ENCODE measurements at places on chromosomes 1 and 21.

GRCh38 chr1:9700340-9700739, 48.8 kb downstream of the PIK3CD start:
- DNase-seq = no peak

GRCh38 chr1:45804669-45804969, 1.2 kb downstream of the MAST2 start:
- DNase-seq = no peak

DNA sequence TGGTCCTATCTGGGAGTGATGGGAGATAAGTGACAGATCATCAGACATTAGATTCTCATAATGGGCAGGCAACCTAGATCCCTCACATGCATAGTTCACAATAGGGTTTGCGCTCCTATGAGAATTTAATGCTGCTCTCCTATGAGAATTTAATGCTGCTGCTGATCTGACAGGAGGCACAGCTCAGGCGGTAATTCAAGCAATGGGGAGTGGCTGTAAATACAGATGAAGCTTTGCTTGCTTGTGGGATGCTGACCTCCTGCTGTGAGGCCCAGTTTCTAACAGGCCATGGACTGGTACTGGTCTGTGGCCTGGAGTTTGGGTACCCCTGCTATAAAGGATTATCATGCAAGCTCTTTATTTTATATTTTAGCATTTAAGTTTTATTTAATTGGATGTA, 72.0 kb downstream of the ZMYM4 start:
- no peak for DNase-seq

DNA sequence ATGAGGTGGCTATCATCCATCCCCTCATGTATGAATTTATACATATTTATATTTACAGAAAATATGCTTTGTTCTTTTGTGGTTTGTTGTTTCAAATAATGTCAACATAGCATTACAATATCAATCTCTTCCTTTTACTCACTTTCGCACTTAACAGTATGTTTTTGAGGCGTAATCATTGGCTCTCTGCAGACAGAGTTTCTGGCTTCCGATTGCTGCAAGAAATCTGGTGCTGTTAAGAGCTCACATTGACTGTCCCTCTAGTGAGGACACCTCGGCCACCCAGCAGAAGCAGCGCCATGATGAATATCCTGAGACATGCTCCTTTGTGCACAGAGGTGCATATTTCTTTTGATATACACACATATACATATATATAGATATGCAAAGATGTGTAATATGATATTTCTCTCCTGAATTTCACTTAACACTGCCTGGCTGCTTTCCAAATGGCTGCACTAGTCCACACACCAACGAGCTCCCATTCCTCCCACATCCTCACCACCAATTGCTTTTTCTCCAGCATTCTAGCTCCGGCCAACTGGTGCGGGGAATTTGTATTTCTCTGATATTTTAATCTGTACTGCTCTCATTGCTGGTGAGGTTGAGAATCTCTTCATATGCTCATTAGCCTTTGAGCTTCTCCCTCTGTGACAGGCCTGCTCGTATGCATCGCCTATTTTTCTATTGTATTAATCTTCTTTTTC, 248.4 kb downstream of the SIPA1L2 start:
- DNase-seq = no peak

GRCh38 chr1:21272540-21272939, 17.7 kb downstream of the ECE1 start:
- no peak for DNase-seq

- DNase-seq = no peak
Observed at GRCh38 chr1:15616373-15617172, 685 bp upstream of the DDI2 start.

DNA sequence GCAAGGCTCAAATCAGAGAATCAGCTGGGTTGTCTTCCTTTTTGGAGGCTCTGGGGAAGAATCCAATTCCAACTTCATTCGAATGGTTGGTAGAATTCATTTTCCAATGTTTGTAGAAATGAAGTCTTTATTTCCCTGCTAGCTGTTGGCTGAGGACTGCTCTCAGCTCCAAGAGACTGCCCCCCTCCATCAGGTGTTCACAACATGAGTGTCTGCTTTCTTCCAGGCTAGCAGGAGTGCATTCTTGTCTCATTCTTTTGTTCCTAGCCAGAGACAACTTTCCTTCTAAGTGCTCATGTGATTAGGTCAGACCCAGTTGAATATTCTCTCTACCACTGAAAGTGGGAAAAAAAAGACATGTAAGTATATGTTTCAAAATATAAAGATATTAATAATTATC, 95.2 kb downstream of the HLX start:
- no peak for DNase-seq

- peak; percentile 51 for DNase-seq
Observed at GRCh38 chr21:39385299-39386145, 36.6 kb upstream of the HMGN1 start.

DNA sequence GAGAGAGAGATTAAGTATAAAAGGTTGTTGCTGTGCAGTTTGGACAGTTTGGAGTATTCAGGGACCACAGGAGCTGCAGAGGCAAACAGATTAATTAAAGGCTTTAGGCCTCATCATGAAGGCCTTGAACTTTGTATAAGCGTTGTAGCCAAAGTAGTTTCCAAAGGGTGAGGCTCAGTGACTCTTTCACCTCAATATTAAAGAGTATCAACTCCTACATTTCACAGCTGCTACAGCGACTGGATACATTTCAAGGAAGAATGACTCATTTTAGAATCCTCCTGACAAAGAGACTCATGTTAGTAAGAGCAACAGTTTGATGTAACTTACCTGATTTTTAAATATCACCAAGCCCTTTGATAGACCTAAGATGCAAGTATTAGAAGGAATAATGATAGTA, 355.5 kb downstream of the HLX start:
- DNase-seq = no peak

- DNase-seq = peak; percentile 76
Observed at GRCh38 chr1:17419626-17420328, 19.7 kb downstream of the RCC2 start.

DNA sequence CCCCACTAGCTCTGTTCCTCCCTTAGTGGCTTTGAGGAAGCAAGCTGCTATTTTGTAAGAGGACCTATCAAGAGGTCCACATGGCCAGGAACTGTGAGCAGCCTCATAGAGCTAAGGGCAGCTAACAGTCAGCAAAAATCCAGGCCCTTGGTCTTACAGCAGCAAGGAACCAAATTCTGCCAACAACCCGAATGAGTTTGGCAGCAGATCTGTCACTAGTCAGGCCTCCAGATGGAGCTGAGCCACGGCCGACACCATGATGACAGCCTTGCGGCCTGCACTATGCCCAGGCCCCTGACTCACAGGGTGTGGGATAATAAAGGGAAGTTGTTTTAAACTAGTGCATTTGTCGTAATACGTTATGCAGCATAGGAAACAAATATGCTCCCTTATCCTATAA, 28.0 kb upstream of the H3-3A start:
- no peak for DNase-seq

DNA sequence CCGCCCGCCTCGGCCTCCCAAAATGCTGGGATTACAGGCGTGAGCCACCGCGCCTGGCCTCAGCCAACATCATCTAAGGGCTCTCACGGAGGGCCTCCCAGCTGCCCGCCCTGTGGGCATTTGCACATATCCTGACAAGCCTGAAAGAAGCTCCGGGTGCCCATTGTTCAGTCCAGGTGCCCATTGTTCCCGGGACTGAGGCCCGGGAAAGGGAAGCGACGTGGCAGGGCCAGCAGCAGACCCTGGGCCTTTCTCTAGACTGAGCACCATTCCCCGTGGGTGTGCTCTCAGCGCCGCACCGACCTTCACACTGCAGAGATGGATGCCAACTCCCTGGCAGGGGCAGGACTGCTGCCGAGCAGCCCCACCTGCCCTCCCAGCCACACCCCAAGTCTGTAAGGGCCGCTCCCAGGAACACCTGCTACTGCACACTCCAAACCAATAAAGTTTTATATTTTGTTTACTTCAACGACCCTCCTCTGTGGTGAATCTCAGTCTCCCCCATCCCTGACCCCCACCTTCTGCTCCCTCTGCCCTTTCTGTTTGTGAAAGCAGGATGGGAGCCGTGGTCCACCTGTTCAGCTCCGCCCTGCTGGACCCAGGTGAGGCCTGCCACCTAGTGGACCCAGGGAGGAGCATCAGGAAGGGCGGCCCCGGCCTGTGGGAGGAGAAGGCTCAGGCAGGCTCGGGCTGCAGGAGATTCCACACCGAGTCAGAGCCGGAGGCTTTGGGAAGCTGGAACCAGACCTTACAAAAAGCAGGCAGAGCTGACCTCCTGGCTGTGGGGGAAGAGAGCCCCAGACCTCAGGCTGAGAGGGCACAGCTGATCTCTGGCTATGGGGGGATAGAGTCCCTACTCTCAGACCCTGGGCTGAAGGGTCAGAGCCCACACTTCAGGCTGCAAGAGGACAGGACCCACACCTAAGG, 1.1 kb upstream of the TMEM82 start:
- DNase-seq = peak; percentile 81

DNA sequence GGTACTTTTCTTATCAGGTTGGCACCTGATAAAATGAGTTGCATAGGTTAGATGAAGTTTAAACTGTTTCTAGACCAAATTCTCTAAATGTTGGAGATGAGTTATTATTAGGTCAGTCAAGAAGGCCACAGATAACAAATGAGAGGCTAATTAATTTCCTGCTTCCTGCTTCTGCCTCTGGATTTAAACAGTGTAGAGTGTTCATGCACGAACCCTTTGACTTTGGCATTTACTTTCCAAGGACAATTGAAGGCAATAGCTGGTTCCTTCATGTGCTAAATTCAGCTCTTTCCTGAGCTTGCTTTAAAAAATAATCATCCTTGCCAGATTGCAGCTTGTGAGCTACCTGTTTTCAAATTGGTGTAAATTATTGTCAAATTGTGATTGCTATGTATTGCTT, 80.6 kb downstream of the RASAL2 start:
- no peak for DNase-seq

DNA sequence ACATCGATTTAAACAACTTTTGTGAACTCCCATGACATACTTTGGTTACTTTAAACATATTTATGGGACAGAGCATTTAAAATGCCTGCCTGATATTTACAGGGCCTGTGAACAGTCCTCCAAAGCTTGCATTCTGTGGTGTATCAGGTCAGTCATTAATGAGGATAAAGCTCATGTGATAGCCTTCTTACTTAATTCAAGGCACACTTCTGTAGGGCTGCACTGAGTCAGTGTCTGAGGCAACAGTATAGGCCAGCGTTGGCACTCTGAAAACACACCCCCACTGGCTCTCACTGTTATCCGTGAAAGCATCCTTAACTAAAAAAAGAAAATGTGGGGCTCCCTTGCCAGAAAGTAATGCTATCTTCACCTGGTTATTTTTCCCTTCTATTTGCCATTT, 200.0 kb downstream of the NFIA start:
- no peak for DNase-seq

- DNase-seq = no peak
Observed at GRCh38 chr1:70528590-70529333, 117.7 kb downstream of the CTH start.

GRCh38 chr1:28796352-28797211, 15.4 kb upstream of the OPRD1 start:
- no peak for DNase-seq

GRCh38 chr1:2413495-2414296, 1.3 kb upstream of the PEX10 start:
- no peak for DNase-seq

GRCh38 chr21:23543333-23543732, 2063.9 kb downstream of the MRPL39 start:
- no peak for DNase-seq

DNA sequence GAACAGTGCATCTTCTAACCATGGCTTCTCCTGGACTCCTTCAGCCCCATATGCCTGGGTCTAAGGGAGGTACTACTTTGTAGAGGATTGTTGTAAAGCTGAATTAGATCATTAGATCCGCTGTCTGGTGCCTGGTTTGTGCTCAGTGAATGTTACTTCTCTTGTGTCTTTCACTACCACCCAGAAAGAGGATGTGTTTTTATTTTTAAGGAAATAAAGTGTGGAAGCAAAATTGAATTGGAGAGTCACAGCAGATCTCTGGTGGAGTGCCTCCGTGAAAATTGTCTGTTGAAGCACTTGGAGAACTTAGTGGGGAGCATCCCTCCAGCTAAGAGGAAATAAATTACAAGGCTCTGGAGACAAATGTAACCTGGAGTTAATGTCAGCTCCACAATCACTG, 101.8 kb upstream of the ARTN start:
- no peak for DNase-seq

- no peak for DNase-seq
Observed at GRCh38 chr1:175572932-175573868, 170.2 kb downstream of the TNR start.

DNA sequence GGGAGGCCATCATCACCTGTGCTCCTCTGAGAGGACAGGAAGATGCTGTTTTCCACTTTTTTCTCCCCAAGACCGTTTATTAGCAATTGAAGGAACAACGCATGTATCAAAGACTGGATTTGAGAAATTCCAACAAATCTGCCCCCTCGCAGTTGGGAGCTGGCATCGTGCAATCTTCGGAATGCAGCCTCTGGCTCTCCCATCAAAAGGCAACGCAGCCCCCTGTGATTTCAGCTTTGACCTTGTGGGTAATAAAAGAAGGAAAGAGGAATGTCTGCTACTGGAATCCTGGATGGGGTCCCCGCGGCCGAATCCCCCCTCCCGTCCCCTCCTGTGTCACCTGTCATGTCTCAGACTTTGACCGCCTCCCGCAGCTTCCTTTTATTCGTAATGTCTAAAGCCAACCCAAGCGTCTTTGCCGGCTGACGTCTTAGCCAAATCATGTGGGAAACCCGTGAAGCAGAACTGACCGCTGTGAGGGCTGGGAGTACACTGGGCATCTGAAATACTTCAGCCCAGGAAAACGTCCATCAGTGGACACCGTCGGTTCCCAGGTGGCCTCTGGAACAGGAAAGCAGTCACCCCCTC, 101.5 kb downstream of the WDR4 start:
- no peak for DNase-seq

GRCh38 chr1:145995148-145995881, 1.1 kb downstream of the TXNIP start:
- DNase-seq = no peak

- peak; percentile 71 for DNase-seq
Observed at GRCh38 chr1:19344372-19344810, 32.3 kb downstream of the SLC66A1 start.

- no peak for DNase-seq
Observed at GRCh38 chr21:28308516-28308915, 684.2 kb downstream of the LTN1 start.

All from stimulated activated effector memory CD8-positive, alpha-beta T cell treated with anti-CD3 and anti-CD28 coated beads, Interleukin-12 subunit alpha, Interleukin-12 subunit beta, amount 100 ng/mL, for 72 hours (primary cell).